Bronchial epithelial cell (primary cell): ENCODE measurements at places on chromosomes 2 and 18.
A peak's percentile ranks its signal among the peaks of the same experiment; 100 is the strongest.

DNA sequence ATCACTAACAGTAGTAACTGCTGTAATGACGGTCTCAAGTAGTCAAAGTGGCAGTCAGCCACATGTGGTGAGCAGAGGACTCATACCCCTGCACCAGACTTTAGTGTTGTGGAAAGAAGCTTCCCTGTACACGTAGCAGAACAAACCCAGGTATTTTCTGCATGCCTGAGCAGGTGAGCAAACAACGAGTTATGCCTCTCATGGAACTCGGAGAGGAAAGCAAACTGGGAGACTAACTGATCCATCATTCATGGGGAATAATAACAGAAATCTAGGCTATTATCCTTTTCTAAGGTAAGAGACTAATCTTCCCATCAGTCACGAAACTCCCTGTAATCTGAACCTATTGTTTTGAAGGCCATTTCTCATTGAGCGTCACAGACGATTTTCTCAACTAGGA lies 1495.2 kb upstream of the NXPH2 start:
- peak; percentile 40 for DNase-seq

GRCh38 chr18:73040247-73040646 lies 172.5 kb upstream of the NETO1 start:
- no peak for DNase-seq

DNA sequence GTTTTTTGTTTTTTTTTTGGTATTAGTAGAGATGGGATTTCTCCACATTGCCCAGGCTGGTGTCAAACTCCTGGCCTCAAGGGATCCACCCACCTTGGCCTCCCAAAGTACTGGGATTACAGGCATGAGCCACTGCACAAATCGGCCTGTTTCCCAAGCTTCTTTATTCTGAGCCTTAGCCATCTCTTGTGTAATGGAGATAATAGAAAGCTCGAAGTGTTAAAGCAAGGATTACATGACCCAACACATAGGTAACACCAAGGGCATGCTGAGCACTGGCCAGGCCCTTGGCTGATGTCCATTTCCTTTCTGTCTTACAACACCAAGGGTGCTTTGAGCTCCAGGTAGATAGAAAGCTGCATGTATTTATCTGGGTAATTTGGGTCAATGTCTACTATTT lies 187.8 kb upstream of the MEX3C start:
- no peak for DNase-seq

DNA sequence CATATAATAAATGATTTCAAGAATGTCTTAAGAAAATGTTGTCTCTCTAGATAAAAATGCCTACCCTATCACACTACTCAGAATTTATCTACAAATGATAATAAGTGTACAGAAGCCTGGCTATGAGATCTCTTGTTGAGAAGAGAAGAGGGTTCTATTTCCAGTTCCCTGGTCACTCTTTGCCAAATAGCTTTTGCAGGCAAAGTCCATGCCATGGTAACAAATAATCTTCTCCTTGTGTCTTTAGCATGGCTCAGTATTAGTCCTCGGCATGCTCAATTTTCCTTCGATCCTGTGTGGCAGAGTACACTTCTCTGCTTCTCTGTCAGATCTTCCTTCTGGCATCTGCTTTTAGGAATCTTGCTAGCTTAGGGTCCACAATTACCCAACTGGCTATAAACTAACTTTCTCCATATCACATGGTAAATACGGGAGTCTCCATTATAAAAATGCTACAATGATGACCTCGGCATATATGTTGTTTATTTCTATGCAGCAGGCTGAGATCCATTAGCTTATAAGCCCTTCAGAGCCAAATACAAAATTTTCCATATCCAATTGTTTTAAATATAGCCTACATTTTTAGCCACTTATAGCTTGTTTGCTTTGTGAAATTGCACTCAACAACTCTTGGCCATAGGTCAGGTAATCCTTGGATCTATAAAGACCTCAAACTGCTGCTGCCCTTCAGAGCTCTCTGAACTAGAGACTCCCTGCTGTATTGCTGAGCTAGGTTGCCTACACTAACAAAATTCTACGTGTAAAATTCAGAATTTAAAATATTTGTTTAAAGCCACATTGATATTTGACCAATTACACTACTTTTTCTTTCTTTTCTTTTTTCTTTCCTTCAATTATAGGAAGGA lies 157.5 kb downstream of the FSIP2 start:
- no peak for DNase-seq

DNA sequence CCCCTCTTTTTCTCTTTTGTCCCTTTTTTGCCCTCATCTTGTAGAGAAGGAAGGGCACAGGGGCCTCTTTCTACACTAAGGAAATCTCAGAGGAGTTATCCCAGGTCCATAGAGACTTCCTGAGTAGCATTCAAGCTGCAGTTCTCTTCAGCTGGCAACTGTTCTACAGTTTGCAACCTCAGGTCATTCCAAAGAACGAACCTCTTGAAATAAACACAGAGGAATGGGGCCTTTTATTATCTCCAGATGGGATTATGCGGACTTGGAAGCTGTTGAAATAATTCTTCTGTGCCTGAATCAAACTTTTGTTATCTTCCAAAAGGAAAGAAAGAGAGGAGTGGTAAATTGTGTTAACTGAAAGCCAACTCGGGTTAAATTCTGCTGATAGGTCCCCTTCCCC lies 31.0 kb upstream of the NFE2L2 start:
- no peak for DNase-seq

DNA sequence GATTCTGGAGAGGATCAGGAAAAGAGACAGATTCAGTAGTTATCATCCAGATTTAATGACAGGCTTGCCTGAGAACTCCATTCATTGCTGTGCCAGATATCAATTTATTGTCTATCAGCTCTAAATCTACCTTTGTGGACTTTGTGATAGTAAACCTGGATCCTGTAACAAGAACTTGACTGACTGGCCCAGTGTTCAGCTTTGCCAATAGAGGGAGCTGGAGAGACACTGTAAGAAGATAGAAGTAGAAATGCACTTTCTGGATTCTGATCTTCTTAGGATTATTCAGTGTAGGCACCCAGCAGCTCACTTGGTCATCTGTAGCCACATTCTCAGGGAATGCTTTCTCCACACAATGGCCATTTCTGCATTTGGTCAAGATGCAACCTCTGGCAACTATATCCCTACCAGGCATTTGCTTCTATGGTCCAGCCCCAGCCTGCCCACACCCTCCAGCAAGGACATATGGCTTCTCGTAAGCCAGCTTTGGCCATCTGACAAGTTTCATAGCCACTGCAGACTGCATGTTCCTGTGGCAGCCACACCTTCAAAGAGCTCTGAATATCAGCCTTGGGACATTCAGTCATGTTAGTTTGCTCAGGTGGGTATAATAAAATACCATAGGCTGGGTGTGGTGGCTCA lies 6.1 kb upstream of the SERPINB8 start:
- DNase-seq, result peak; percentile 71

- peak; percentile 23 for DNase-seq
Observed at GRCh38 chr2:25483607-25484266, 142.0 kb upstream of the DNMT3A start.

DNA sequence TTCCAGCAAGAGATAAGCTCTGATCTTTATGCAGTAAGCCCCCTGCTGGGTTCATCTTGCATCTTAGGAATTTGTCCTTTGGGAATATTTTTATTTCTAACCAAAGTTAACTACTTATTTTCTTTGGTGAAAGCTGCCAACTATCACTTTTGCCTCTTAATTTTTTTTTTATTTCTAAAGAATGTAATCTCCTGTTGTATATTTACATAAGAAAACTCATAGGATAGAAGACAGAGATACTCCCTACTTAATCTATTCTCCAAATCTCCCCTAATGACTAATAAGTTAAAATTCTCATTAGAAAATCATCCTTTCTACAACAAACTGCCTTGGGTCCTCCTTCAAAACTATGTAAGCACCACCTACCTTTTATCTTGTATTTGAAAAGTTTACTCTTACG lies 612.2 kb upstream of the SLC39A10 start:
- DNase-seq, result no peak

- DNase-seq, result no peak
Observed at GRCh38 chr2:189772212-189772611, 9.6 kb upstream of the OSGEPL1 start.

- no peak for DNase-seq
Observed at GRCh38 chr2:240235149-240235803, 94.8 kb upstream of the OTOS start.

DNA sequence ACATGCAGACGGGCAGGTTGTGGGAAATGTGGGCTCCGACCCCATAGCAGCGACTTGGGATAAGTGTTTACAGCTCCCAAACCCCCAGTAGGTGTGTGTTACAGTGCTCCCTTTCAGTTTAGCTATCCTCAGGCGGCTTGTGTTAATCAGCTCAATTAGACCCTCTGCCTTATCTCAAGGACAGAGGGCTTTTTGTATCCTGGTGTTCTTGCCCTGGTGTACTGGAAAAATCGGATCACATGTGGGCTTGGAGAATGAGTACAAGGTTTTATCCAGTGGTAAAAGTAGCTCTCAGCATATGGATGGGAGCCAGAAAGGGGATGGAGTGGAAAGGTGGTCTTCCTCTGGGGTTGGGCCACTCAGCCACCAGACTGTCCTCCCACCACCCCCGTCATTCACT lies 264.7 kb upstream of the SYT4 start:
- no peak for DNase-seq

DNA sequence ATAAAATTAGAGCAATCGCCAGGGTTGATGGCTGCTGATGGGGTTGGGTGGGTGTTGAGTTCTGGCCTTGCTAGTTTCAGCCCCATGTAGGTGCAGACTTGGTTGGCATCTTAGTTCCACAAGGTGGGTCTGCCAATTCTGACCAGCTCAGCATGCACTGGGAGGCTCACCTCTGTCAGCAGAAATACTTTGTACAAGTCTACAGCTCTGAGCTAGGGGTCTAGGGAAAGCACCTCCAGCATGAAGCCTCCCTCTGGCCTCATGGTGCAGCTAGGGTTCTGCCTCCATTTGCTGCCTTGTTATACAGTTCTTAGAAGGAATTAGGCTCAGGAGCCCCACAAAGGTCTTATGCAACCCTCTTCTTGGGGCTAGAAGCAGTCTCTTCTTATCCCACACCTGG lies 278.9 kb upstream of the HDAC4 start:
- no peak for DNase-seq

DNA sequence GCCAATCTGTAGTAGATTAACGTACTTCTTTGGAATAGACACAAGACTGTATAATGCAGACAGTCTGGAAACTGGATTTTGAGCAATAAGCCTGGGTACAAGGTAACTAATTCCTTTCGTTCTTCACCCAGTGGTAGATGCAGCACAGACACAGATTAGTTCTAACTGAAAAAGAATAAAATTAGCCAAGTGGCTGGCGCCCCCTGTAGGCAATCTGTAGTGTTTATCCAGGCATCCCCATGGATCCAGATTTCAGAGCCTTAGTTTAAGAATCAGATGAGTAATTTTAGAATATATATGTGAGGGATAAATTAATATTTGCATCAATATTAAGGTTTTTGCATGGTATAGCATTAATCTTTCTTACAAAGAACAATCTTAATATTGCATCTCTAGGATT lies 563.9 kb downstream of the DCC start:
- DNase-seq, result peak; percentile 10

- no peak for DNase-seq
Observed at GRCh38 chr2:48993576-48993975, 160.7 kb downstream of the FSHR start.

- no peak for DNase-seq
Observed at GRCh38 chr2:219252570-219252899, 508 bp upstream of the TUBA4B start.

DNA sequence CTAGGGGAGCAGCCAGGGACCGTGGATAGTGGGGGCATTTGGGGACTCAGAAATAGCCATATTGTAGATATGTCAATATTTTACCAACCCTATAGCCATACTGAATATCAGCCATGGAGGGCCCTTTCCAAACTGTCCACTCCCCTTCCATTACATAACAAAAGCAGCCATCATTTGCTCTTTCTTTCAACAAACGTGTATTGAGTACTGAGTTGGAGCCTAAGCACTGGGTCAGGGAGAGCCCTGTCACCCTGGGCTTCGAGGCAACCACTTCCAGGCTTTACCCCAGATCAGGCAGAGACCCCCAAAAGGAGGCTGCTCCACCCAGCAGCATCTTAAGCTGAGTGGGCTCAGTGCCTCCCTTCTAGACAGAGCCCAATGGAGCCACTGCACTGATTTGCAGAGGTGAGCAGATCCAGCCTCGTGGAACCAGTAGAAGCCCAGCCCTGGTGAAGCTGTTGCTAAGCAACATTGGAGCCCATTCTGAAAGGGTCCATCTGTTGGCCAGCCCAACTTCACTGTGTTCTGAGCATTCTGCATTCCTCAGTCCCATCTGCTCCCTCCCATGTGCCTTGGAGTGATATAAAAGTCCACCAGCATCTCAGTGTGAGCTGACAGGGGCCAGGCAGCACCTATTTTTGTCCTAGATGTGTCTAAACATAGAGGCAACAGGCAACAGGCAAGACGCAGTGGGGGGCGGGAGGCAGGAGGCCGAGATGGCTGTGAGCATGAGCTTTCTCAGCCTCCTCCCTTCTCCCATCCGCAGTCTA lies 112.1 kb downstream of the PLB1 start:
- no peak for DNase-seq

DNA sequence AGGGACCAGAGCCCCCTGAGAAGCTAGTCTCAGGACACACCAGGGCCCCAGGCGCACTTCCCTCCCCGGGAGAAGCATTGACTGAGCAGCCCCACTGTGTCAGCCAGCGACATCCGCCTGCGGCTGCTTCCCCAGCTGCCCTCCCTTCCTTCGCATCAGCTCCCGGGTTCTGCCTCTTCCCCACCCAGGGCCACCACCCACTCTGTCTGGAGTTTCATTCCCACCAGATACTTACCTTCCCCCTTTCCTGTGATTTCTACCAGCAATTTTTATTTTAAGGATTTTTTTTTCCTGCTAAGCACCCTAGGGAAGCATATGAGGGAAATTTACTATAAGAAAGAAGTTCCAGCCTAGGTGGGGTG lies 99.2 kb downstream of the SMAD7 start:
- no peak for DNase-seq

GRCh38 chr2:168220965-168221819 lies 26.2 kb downstream of the STK39 start:
- DNase-seq, result peak; percentile 66

DNA sequence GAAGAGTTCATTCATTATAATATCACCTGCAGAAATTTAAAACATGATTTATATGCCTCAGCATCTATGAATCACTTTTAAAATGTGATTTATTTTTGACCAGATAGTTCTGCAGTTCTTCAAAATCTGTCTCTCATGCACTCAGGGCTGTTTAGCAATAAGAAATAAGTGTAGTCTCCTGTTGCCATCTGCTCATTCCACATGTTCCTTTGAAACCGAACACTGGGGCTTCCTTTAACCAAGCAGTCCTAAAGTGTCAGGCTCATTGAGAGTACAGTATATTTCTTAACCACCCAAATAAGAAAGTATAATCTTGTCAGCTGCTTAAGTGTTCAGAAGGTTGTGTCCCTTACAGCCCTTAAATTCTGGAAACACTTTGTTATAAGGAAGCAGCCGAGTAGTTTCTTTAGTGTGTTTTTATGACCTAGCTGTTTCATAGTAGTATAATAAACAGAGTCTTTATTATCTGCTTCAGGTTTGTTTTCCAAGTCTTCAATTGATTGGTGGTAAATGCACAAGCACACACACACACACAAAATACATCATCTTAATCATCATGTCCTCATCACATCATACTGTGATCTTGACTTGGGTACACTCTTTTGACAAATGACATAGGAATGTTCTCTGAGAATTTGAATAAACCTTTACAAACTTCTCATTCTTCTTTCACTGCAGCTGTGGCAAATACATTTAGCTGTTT lies 10.4 kb downstream of the WDR7 start:
- no peak for DNase-seq

GRCh38 chr2:119109866-119110265 lies 48.7 kb downstream of the C1QL2 start:
- peak; percentile 55 for DNase-seq
